H54 (cell line): ENCODE measurements at places on chromosomes 6 and 20.

DNA sequence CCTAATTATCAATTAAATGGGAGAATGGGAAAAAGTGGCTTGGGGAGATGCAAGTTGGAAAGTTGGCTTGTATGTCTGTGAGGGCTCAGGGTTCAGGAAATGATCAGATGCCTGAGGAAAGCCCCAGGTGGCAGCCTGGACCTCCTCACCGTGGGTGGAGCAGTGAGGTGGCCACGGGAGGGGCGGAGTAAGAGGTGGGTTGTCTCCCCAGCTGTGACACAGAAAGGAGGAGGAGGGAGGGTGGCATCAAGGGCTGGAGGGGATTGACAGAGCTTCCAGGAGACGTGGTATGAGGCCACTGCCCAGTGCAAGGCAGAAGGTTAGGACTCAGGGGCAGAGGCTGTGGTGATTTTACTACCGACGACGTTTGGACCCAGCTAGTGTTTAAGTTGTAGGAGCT, 672.2 kb downstream of the PRKN start:
- no peak for DNase-seq

DNA sequence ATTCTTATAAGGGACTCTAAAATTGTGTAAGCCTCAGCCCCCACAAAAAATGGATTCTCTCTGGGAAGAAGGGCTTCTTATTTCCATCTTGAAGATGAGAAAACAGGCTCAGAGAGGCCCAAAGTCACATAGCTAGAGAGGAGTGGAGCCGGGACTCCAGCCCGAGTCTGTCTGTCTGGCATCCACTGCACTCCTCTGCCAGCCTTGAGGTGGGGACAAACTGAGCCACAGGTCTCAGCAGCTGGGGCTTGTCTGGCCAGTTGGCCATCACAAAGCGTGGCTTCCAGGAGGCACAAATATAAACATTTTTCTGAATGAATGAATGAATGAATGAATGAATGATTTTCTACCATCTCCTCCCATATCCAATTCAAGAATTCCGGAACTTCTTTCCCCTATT, 42.9 kb upstream of the EYA2 start:
- no peak for DNase-seq

GRCh38 chr6:93420163-93420795, 920 bp upstream of the EPHA7 start:
- DNase-seq: no peak

GRCh38 chr6:131997429-131998153, 46.4 kb upstream of the CCN2 start:
- no peak for DNase-seq

DNA sequence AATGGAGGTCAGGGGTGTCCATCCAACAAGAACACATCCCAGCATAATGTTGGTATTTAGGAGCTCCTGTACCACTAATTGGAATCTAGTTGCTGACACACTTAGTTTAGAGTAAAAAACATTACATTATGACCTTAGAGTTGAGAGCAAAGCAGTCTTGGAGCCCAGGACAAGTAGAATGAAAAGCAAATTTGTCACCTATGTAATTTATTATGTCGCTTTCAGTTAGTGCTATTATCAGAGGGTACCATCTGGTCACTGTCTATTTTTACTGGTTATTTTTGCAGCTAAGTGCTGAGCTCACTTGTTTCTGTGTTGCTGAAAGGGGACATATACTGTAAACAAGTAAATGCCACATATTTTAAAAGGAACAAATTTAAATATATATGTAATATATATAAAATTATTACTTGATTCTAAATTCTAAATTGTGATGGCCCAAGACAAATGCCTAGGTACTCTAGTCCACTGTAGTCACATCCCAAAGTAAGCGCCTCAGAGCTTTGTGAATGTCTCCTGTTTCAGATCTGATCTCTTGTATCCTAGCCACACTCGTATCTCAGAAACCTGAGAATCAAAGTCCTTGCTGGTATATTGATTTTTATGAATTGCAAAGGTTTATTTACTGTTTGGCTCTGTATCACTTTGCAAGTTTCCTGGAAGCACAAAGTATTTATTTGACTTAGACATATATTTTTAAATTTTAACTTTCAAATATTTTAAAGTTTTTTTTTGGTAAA, 148.6 kb upstream of the MAN1A1 start:
- no peak for DNase-seq

GRCh38 chr6:110858016-110858415, 16.6 kb upstream of the AMD1 start:
- no peak for DNase-seq

DNA sequence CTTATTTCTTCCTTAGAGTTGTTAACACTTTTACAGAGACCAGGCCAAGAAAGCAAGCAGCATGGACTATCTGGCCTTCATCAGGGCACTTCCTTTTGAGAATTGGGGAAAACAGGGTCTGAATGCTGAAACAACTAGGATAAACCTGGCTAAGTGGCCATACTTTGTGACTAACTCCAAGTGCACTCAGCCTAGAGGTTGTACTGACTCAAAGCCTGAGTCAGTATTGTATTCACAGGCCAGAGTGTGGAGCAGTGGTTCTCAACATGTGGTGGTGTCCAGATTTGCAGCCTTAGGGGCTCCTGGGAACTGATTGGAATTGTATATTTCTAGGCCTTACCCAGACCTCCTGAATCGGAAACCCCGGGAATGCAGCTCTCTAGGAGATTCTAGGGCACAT, 20.1 kb downstream of the SEC23B start:
- DNase-seq: peak; percentile 47

- DNase-seq: peak; percentile 63
Measured at GRCh38 chr6:41917528-41917927, 3.4 kb downstream of the MED20 start.

DNA sequence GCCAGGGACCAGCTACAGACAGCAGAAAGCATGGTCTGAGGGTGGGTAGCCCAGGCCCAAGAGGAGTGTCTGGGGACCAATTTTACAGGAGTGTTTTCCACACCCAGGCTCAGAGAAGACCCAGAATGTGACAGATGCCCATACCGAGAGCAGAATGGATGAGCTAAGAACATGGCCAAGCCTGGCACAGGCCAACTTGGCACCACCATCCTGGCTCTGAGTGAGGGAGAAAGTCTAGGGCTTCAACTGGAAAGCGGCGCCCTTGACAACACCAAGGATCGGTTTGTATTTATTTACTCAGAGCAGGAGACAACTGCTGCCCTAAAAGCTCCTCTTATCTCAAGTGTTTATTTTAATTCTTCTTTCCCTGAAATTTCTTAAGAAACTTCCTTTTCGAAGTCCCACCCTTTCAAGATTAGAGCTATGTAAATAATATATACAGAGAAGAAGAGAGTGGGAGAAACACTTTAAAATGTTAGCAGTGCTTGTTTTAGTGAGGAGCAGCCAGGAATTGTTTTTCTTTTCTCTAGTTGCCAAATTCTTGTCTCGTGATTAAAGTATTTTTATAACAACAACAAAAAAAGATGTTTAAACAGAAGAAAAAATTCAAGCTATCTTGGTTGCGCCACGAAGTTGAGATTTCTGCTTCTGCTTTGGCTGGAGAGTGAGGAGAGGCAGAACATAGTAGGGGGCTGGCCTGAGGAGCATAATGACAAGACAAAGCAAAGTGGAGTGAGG, 16.2 kb downstream of the TNXB start:
- DNase-seq: no peak

DNA sequence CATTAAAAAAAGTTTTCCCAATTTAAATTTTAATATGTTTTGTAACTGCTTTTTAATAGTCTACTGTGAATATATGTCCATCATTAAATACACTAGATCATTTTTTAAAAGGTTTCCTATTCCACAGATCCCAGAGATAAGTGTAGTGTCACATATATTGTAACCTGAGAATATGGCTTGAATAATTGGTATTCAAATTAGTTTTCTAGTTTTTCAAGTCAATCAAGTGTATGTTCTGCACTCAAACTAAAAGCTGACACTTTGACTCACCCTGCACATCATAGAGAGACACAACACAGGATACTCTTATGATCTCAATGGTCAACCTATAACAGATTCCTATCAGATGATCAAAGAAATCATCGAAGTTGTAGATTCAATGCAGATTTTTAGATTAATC, 49.1 kb downstream of the ZHX3 start:
- no peak for DNase-seq

GRCh38 chr6:81838724-81839426, 86.4 kb upstream of the TENT5A start:
- DNase-seq: no peak

DNA sequence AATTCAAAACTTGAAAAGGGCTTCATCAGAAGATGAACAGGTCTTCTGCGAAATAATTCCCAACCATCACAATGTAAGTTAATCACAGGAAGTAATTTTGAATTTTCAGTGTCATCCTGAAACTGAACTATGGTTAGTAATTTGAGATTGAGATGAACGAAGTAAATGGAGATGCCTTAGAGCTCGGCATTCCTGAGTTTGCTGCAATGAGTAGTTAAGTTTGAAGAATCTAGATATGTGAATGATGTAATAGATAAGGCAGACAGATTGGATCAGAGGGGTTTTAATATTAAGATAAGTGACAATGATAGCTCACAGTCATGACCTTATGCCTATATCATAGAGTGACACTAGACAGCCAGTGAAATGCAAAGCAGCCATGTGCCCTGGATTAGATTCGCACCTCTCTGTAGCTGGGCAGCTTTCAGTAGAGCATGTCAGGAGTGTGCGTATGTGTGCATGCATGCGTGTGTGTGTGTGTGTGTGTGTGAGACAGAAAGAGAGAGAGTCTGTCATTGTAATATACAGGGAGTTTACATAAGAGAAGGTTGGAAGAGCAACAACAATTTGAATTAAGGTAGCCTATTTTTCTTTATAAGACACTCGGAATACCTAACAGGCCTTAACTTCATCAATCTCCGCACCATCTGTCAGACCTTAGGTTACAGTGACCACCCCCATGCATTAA, 233.0 kb downstream of the GMPR start:
- no peak for DNase-seq

DNA sequence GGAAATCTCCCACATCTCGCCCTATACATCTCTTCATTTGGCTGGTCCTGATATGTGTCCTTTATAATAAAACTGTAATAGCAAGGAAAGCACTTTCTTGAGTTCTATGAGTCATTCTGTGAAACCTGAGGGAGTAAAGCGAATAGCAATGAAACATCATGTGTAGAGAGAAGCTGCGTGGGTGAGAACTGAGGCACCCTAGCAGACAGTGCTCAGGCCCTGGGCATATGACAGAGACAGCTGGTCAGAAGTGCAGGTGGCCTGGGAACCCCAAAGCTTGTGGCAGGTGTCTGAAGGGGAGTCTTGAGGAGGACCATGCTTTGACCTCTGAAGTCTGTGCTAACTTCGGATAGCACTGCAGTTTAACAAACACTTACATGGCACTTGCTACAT, 1.3 kb upstream of the BLOC1S5 start:
- no peak for DNase-seq

DNA sequence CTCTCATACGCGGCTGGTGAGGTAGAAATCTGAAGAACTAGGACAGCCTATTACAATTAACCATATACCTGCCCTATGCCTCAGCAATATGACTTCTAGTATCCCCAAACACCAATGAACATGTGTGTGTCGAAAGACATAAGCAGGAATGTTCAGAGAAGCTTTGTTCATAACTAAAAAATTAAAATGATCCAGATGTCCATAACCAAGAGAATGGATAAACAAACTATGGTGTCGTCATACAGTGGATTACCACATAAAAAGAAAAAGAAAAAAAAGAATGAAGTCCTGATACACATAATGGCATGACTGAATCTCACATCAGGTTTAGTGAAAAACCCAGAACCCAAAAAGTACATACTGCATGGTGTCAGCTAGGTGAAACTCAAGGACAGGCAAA, 73.9 kb downstream of the MDN1 start:
- DNase-seq: no peak

DNA sequence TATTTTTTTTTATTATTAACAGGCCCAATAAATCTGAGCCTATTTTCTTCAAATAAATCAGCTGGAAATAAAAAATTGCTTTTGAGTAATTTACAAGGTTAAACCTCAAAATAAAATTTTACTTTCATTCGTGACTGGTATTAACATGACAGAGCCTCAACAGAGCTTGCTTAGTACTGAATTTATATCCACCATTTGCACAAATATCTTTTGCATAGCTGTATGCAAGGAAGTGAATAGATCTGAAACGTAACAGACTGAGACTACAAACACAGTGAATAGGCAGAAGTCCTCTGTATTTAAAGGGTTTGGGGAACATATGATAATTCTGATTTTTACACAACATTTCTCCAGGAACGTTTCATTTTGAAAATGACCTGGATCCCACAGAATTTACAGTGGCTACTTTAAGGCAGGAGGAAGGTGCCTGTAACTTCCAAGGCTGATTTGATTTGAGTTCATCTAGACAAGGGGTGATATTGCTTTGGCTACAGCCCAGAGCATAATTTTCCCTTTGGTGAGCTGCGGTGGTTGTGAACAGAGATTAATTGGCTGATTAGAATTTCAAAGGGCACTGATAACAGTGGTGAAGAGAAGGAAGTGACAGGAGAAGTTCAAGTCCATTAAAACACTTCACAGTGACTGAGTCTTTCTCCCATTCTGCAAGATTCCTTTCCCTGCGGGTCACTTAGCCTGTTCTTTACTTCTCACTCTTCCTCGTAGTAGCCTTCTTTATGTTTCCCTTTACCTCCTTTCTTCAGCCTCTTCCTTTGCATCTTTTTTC, 121.2 kb upstream of the SASH1 start:
- DNase-seq: no peak

DNA sequence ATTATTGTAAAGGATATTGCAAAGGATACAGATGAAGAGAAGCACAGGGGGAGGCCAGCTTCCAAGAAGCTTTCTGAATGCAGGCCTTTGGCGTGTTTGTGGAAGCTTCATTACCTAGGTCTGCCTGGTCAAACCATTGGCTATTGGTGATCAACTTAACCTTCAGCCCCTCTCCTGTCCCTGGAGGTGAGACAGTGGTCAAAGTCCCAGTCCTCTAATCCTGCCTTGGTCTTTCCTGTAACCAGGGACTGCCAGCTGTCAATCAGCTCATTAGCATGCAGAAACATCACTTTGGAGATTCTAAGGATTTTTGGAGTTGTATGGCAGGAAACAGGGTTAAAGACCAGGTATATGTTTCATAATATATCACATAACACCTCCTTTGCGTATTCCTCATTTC, 13.0 kb downstream of the RIN2 start:
- no peak for DNase-seq

GRCh38 chr20:45404438-45404837, 3.7 kb upstream of the DBNDD2 start:
- no peak for DNase-seq

DNA sequence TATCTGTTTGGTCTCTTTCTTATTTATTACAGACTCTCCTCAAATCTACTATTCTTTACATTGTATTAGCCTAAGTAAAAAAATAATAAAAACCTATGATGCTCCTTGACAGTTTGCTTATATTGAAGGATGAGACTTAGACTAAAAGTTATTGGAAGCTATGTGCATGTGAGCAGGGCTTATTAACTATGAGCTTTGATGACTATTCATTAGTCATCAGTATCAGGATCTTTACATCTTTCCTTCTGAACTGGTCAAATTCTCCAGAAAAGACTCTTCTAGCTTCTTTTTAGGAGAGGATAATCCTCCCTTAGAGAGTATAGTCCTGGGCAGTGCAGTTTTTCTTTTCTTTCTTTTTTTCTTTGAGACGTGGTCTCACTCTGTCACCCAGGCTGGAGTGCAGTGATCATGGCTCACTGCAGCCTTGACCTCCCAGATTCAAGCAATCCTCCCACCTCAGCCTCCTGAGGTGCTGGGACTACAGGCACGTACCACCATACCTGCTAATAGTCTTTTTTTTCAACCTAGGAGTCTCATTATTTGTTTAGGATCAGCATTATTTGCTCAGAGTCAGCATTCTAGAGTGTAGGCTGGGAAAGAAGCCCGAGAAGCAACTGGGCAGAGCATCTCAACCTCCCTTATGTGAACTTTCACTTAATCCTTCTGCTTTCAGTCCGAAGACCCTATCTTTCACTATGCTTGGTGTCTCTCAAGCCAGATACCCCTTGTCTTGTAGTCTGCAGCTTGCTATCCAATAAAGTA, 37.1 kb upstream of the YWHAB start:
- no peak for DNase-seq
